CD4-positive, alpha-beta T cell (primary cell): ENCODE measurements at places on chromosomes 13 and 19. TPM values are rescaled to one million over a fixed set of nuclear protein-coding genes. Genes with fewer than 3 reads are reported as not detected.
A peak's percentile ranks its signal among the peaks of the same experiment; 100 is the strongest.

Gene THSD1
- total RNA-seq: 0.60 TPM

Gene SHD
- 0.14 TPM for total RNA-seq

- no peaks in the 10 kb centered on the region for H3K4me1 ChIP-seq
- DNase-seq: no peak
These were observed 170.8 kb downstream of the NUFIP1 start for GRCh38 chr13:44818428-44818827.

- no peak overlapping the region for H3K27ac ChIP-seq
- no peaks in the 10 kb centered on the region for H3K36me3 ChIP-seq
- H3K4me3 ChIP-seq: no peak overlapping the region
- H3K4me1 ChIP-seq: no peaks in the 10 kb centered on the region
- no peak for DNase-seq
- no peaks in the 10 kb centered on the region for H3K27me3 ChIP-seq
These were observed 647.2 kb downstream of the LIG4 start for GRCh38 chr13:107568181-107568580.

- DNase-seq: no peak
- H3K4me3 ChIP-seq: no peak overlapping the region
- H3K27ac ChIP-seq: no peak overlapping the region
- no peaks in the 10 kb centered on the region for H3K27me3 ChIP-seq
- H3K4me1 ChIP-seq: peaks cover 53% of the 10 kb centered on the region
These were observed 9.1 kb downstream of the ARID3A start for GRCh38 chr19:934865-935479.

GRCh38 chr13:58843071-58843470 lies 1211.5 kb downstream of the PCDH17 start:
- no peaks in the 10 kb centered on the region for H3K36me3 ChIP-seq
- H3K4me1 ChIP-seq: no peaks in the 10 kb centered on the region
- H3K27ac ChIP-seq: no peak overlapping the region
- no peak overlapping the region for H3K4me3 ChIP-seq

- no peak for DNase-seq
- no peaks in the 10 kb centered on the region for H3K36me3 ChIP-seq
- H3K27ac ChIP-seq: no peak overlapping the region
- H3K27me3 ChIP-seq: no peaks in the 10 kb centered on the region
- H3K4me3 ChIP-seq: no peak overlapping the region
These were observed 242.2 kb downstream of the DCLK1 start for GRCh38 chr13:35888981-35889380.

- DNase-seq: peak; percentile 2
- H3K27me3 ChIP-seq: no peaks in the 10 kb centered on the region
- H3K36me3 ChIP-seq: no peaks in the 10 kb centered on the region
- no peak overlapping the region for H3K27ac ChIP-seq
- H3K4me1 ChIP-seq: no peaks in the 10 kb centered on the region
These were observed 160.3 kb downstream of the SLITRK6 start for GRCh38 chr13:85638815-85639393.

DNA sequence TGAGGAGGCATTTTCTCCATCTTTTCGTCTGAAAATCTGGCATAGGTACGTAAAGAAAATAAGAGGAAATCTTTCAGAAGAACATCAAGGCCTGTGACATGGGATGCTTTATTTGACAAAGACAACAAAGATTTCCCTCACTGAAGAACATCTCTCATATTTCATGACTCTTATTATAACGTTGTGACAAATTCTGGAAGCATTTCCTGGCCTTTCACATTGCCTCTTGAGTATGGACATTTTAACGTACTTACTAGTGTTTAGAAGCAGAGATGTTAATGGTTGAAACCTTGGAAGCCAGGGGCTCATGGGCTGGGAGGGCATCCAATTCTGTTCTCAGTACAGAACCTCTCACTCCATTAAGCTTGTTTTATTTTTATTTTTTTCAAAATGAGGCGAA lies 210.8 kb downstream of the DCT start:
- no peaks in the 10 kb centered on the region for H3K4me1 ChIP-seq
- no peak overlapping the region for H3K4me3 ChIP-seq
- no peak for DNase-seq
- H3K36me3 ChIP-seq: no peaks in the 10 kb centered on the region
- no peaks in the 10 kb centered on the region for H3K27me3 ChIP-seq
- no peak overlapping the region for H3K27ac ChIP-seq

GRCh38 chr19:17296273-17296672 lies 7.0 kb downstream of the ABHD8 start:
- H3K27me3 ChIP-seq: no peaks in the 10 kb centered on the region
- H3K36me3 ChIP-seq: no peaks in the 10 kb centered on the region
- no peak overlapping the region for H3K4me3 ChIP-seq
- H3K27ac ChIP-seq: no peak overlapping the region

Gene CCDC70
- total RNA-seq: not detected

- H3K4me1 ChIP-seq: no peaks in the 10 kb centered on the region
- H3K27me3 ChIP-seq: no peaks in the 10 kb centered on the region
- no peak for DNase-seq
- H3K27ac ChIP-seq: no peak overlapping the region
These were observed 107.1 kb downstream of the TUBA3C start for GRCh38 chr13:19074519-19074918.

Gene RFPL4A
- not detected for total RNA-seq

- H3K36me3 ChIP-seq: no peaks in the 10 kb centered on the region
- H3K4me3 ChIP-seq: no peak overlapping the region
- no peak overlapping the region for H3K27ac ChIP-seq
- H3K4me1 ChIP-seq: no peaks in the 10 kb centered on the region
These were observed 422.1 kb downstream of the FGF9 start for GRCh38 chr13:22092791-22093560.

DNA sequence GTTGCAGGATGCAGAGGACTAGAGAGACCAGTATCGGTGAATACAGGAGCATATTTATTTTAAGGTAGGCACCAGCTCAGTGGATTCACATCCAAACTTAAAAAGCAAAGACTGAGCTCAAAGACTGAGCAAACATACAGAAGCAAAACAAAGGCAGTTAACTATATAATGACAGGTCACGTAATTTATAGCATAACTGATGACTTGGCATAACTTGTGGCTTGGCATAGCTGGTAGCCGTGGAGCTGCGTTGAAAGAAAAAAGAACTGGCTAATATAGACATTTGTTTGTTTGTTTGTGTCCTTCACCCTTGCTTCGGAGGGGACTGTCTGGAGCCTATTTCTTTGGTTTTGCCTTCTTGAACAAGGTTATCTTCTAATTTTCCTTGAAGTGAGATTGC lies 33.7 kb downstream of the ZNF493 start:
- no peaks in the 10 kb centered on the region for H3K27me3 ChIP-seq
- no peaks in the 10 kb centered on the region for H3K36me3 ChIP-seq
- no peak for DNase-seq

DNA sequence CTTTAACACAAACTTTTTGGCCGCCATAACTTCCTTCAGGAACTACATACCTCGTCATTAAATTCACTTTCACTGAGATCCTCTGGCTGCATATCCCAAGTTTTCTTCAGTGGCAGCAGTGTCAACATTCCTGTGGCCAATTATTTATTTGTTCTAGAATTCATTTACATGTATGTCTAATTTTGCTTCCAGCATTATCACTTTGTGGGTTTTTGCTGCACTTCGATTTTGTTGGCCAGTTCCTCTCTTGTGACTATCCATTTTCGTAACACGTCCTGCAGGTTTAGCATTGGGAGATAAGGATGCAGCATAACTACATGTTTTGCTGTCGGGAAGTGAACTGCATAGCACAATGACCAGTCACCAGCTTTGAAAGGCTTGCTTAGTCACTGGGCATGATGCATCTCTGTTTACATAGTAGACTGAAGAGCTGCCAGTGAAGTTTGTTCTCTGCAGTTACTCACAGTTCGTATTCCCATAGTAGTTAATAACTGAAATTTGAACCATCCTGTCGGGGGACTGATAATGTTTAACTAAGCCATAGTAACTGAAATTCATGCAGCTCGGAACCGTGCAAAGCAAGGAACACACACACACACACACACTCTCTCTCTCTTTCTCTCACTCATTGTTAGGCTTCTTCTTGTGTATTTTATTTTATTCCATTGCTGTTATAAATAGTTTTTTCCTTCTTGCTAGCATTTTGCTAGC lies 28.3 kb downstream of the ZNF507 start:
- no peak overlapping the region for H3K27ac ChIP-seq
- H3K27me3 ChIP-seq: no peaks in the 10 kb centered on the region
- H3K4me3 ChIP-seq: no peak overlapping the region
- peaks cover 46% of the 10 kb centered on the region for H3K36me3 ChIP-seq
- DNase-seq: no peak

Gene JAK3
- 121 TPM for total RNA-seq

GRCh38 chr13:100130930-100131511 lies 42.1 kb downstream of the PCCA start:
- peaks cover 5% of the 10 kb centered on the region for H3K4me1 ChIP-seq
- no peaks in the 10 kb centered on the region for H3K36me3 ChIP-seq
- no peaks in the 10 kb centered on the region for H3K27me3 ChIP-seq
- no peak for DNase-seq
- H3K27ac ChIP-seq: no peak overlapping the region
- H3K4me3 ChIP-seq: no peak overlapping the region

- peaks cover 71% of the 10 kb centered on the region for H3K4me1 ChIP-seq
- H3K27ac ChIP-seq: no peak overlapping the region
- no peak for DNase-seq
- H3K27me3 ChIP-seq: no peaks in the 10 kb centered on the region
- no peak overlapping the region for H3K4me3 ChIP-seq
- peaks cover 23% of the 10 kb centered on the region for H3K36me3 ChIP-seq
These were observed 70.6 kb downstream of the STK24 start for GRCh38 chr13:98506322-98506721.

DNA sequence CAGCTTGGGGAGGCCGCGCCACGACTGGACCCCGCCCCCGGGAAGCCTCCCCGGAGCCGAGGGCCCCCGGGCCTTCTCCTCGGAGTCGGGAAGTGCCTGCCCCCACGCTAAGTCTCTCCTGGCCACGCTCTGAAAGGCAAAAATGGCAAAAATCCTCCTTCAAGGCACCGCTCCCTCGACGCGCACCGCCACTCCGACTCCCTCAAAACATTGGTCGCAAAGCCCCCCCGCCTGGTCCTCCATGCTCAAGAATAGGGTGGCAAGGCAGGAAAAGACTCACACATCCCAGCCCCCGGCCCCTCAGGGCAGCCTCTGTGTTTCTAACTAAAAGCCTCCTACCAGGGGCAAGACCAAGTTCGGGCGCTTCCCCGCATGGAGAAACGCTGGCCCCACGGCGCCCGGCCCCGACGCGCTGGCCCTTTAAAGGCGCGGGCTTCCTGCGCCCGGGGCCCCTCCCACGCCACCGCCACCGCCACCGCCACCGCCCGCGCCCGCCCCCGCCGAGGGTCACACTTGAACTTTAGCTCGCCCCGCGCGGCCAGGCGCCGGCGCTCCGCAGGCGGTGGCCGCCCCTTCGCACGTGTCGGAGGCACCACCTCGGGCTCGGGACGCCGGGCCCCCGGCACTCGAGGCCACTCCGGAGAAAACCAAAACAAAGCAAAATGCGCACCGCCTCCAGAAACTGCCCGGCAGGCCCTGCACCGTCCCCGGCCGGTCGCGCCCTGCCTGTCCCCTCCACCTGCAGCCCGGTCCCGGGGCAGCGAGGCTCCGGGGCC lies 1.9 kb downstream of the FOXO1 start:
- peaks cover 37% of the 10 kb centered on the region for H3K4me1 ChIP-seq
- H3K27ac ChIP-seq: peak overlapping the region; percentile 85
- peak overlapping the region; percentile 98 for H3K4me3 ChIP-seq
- peak; percentile 53 for DNase-seq

- peaks cover 32% of the 10 kb centered on the region for H3K27me3 ChIP-seq
- peak within 1 kb of the TSS; percentile 29 for H3K4me3 ChIP-seq
- H3K4me1 ChIP-seq: peaks cover 13% of the 10 kb centered on the region
- DNase-seq: peak; percentile 22
These were observed at the start of gene DOCK6 for GRCh38 chr19:11261971-11262839. Gene DOCK6 (minus strand): TSS chr19:11262524. CDS start chr19:11262440, 84 bp downstream.

Gene PTH2
- total RNA-seq: not detected

- H3K27me3 ChIP-seq: no peaks in the 10 kb centered on the region
- H3K4me3 ChIP-seq: no peak overlapping the region
- no peaks in the 10 kb centered on the region for H3K4me1 ChIP-seq
- DNase-seq: no peak
- no peak overlapping the region for H3K27ac ChIP-seq
- H3K36me3 ChIP-seq: peaks cover 71% of the 10 kb centered on the region
These were observed 17.8 kb downstream of the POU2F2 start for GRCh38 chr19:42114412-42114811.

DNA sequence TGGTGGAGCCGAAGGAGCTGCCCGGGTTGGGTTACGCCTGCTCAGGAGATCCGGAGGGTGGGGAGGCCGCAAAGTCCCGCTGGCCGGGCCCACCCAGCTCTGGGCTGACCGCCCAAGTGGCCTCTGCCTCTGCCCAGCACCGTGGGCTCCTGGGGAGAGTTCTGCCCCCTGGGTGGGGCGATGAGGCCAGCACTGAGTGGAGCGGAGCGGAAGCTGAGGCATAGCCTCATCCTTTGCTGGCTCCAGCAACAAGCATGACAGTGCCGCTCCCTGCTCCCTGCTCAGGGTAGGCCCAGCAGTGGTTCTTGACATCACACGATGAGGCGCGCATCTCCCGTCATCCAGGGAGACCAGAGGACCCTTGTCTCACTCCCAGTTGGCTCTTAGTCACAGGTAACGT lies 22.5 kb downstream of the CCDC8 start:
- H3K36me3 ChIP-seq: peaks cover 49% of the 10 kb centered on the region
- H3K27me3 ChIP-seq: no peaks in the 10 kb centered on the region
- H3K4me3 ChIP-seq: no peak overlapping the region
- no peak overlapping the region for H3K27ac ChIP-seq
- H3K4me1 ChIP-seq: peaks cover 3% of the 10 kb centered on the region

Gene CAPN12
- 1.6 TPM for total RNA-seq

DNA sequence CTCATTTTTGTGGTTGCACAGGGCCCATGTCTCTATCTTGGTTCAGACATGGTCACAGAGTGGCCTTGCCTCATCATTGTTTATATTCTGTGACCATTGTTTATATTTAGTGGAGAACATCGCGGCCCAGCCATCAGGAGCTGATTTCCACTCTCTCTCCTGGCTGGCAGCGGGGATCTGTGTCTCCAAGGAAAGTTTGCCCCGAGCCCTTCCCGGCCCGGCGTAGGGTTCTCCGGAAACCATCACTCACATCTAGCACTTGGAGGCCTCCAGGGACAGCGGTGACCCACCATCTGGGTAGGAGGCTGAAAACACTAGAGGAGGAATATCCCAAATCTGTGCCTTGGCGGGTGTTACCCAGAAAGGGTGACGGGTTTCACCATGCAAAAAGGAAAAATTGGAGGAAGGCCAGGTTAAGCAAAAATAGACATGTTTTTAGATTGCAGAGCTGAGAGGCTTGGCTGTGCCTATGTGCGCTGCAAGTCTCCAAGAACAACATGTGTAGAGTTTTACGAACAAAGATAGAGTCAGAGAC lies 726 bp upstream of the ZNF358 start:
- no peaks in the 10 kb centered on the region for H3K36me3 ChIP-seq
- H3K4me1 ChIP-seq: peaks cover 14% of the 10 kb centered on the region

Gene ALKBH7
- total RNA-seq: 75.3 TPM
